Dermis lymphatic vessel endothelial cell (primary cell): ENCODE measurements at places on chromosomes 11 and 22. TPM values are rescaled to one million over a fixed set of nuclear protein-coding genes. Genes with fewer than 3 reads are reported as not detected.

Gene POTEH
- total RNA-seq: not detected in 2 replicates

Gene CCDC116
- under 0.01 TPM in 1 of 2 replicates, not detected in the other for total RNA-seq

Gene HPX
- 0.34 TPM in 1 of 2 replicates, not detected in the other for total RNA-seq

Gene TNNT3
- not detected in 2 replicates for total RNA-seq

Gene RFPL2
- total RNA-seq: under 0.01 and 0.09 TPM in 2 replicates

Gene GLYAT
- not detected in 2 replicates for total RNA-seq

Gene OR52I2
- total RNA-seq: not detected in 2 replicates

Gene MMP11
- 4.2 and 8.2 TPM in 2 replicates for total RNA-seq

Gene OR52N1
- total RNA-seq: not detected in 2 replicates

Gene TUBGCP6
- total RNA-seq: 19.6 and 20.5 TPM in 2 replicates
